ENCODE measurements at places on chromosomes 7 and 10. TPM values are rescaled to one million over a fixed set of nuclear protein-coding genes. Genes with fewer than 3 reads are reported as not detected.

NSUN6 gene
- total RNA-seq = 39.6 TPM

THNSL1 gene
- 8.8 TPM for total RNA-seq

ARPC1A gene
- total RNA-seq = 45.5 TPM

TAS2R39 gene
- not detected for total RNA-seq

VGF gene
- total RNA-seq = not detected

MMP21 gene
- 0.18 TPM for total RNA-seq

CFAP58 gene
- total RNA-seq = not detected

CPXM2 gene
- not detected for total RNA-seq

TMEM225B gene
- total RNA-seq = 2.3 TPM

NKX1-2 gene
- not detected for total RNA-seq

SPDYE2 gene
- 0.41 TPM for total RNA-seq

CALHM1 gene
- not detected for total RNA-seq

ITIH2 gene
- not detected for total RNA-seq

ATP6V1F gene
- 65.1 TPM for total RNA-seq

CTAGE8 gene
- 1.3 TPM for total RNA-seq

TBXAS1 gene
- 1.6 TPM for total RNA-seq

KCNIP2 gene
- 2.5 TPM for total RNA-seq

ZNF487 gene
- total RNA-seq = 5.4 TPM

OR2A1 gene
- not detected for total RNA-seq

VSTM2A gene
- not detected for total RNA-seq

TDRD1 gene
- total RNA-seq = 0.11 TPM

AMPH gene
- total RNA-seq = not detected

LRRD1 gene
- total RNA-seq = not detected

FAM241B gene
- 15.2 TPM for total RNA-seq

DGKI gene
- not detected for total RNA-seq

CALML3 gene
- not detected for total RNA-seq

GRID1 gene
- total RNA-seq = not detected

EPO gene
- total RNA-seq = not detected

SLC18A2 gene
- not detected for total RNA-seq

BMPER gene
- not detected for total RNA-seq

TET1 gene
- total RNA-seq = 3.1 TPM

CALHM2 gene
- 18.6 TPM for total RNA-seq

LEP gene
- not detected for total RNA-seq

ANKRD2 gene
- not detected for total RNA-seq

OAT gene
- 47.1 TPM for total RNA-seq

CEP55 gene
- total RNA-seq = not detected

ATOH7 gene
- total RNA-seq = not detected

All from naive thymus-derived CD8-positive, alpha-beta T cell (primary cell).